ENCODE measurements at places on chromosomes 4 and X.

DNA sequence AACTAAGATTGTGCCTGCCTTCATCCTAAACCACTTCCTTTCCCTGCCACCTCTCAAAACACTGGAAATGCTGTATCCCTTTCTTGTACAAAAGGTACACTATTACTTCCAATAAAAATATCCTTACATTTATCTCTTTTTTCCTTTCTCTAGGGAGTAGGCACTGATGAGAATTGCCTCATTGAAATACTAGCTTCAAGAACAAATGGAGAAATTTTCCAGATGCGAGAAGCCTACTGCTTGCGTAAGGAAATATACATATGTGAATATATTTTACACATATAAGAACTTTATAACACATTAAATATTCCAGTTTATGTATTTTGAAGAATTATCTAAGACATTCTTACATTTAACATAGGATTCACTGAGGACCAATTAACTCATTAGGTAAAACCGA is 71.7 kb downstream of the ANXA10 start:
- no peak for DNase-seq

DNA sequence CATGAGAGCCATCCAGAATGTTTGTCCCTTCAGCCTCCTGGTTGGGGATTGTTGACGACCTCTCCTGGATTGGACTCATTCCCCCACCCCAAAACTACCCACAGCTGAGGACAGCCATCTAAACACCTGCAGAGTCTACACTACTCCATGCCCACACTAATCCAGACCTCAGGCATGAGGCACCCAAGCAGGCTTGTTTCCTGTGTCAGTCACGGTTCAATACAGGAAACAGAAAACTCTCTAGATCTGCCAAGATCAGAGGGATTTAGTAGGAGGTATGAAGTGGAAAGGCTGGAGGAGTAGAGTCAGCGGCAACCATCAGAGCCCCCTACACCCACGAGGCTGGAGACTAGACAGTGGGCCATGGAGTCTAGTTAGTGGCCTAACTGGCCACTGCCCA is 37.7 kb downstream of the HAND2 start:
- no peak for DNase-seq

DNA sequence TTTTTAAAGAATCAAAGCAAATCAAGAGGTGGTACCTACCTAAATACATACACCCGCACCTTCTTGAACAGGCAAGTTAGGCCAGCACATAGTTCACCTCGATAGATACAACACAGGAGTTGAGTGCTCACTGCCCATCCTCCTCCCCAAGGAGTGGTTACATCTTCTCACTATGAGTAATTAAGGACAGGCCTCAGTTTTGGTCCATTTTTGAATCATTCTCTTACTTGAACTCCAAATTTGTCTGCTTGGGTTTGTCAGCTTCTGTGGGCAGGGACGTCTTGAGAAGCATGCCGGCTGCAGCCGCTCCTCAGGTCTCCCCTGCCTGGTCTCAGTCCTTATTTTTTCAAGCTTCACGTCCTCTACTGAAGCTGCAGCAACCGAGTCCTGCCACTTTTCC is 190.6 kb upstream of the RBPJ start:
- DNase-seq, result no peak

DNA sequence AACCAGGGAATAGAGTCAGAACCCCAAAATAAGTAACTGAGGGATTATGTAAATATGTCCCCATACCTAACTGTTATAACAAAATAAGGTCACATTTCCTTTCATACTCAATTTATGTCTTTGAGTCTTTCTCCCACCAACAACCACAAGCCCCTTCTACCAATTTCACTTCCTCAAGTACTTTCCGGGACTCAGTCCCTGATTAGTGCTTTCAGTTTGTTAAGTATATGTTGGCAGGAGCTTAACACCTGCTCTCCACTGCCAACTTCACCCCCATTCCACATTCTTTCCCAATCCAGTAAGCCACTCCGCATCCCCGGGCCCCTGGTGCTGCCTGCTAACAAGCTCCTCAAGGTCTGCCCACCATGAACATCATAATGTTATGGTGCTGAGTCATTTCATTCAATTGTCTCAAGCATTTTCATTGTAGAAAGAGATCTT is 71.3 kb upstream of the SPRY1 start:
- no peak for DNase-seq

DNA sequence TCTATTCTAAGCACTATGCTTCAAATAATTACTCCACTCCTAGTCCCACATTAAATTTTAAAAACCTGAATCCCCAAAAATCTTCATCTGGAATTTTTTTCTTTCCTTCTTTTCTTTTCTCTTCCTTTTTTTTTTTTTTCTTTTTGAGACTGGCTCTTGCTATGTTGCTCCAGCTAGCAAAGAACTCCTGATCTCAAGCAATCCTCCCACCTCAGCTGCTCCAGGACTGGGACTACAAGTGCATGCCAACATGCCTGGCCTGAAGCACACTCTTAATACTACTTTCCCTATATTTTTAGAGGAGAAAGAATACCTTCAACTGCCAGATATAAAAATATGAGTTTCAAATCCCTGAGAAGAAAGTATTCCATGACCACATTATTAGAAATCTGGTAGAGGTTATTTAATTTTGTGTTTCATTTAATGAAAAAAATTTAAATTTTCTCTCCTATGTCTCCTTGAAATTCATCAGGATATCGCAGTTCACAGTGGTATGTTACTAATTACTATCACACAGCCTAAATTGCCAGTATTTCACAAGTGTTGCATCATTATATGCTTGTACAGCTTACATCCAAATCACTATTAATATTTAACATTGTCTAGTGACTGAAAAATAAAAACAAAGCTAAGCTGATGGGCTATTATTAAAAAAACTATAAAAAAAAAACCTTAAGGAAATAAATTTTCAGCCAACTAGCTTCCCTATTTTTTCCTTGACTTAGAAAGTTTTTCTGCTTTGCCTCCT is 227.8 kb downstream of the NAF1 start:
- no peak for DNase-seq

- DNase-seq, result no peak
These were observed 18.7 kb upstream of the ZNF157 start for GRCh38 chrX:47351706-47352105.

DNA sequence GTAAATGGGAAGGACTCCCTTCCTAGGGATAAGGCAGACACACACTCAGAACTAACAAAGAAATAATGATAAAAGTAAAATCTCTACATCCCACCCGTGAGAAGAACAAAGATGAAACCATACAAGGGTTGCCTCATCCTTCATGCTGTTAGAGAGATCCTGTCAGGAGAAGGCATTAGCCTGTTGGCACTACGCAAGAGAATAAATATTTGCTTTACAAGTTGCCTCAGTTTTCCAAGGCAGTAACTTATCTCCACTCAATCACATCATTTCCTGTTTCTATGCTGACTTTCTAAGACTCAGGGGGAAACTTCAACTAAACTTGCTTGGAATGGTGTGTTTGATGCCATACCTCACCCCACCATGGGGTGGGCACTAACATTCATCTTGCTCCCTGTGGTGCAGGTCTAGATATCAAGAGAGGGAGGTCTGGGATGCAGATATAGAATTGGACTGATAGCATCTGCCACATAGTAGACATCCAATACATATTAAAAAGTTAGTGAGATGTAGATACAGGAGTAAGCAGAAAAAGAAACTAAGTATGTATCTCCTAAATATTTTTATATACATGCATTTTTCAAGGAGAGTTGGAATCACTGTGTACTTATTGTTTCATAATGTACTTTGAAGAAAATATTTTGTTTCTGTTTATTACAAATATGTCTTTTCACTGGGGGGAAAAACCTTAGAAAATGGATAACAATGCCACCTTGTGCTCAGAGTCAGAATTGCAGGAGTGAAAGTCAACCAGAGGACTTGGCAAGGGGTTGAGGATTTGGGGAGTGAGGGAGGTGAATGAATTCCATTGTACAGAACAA is 57.2 kb upstream of the BEX4 start:
- DNase-seq, result peak; percentile 9

DNA sequence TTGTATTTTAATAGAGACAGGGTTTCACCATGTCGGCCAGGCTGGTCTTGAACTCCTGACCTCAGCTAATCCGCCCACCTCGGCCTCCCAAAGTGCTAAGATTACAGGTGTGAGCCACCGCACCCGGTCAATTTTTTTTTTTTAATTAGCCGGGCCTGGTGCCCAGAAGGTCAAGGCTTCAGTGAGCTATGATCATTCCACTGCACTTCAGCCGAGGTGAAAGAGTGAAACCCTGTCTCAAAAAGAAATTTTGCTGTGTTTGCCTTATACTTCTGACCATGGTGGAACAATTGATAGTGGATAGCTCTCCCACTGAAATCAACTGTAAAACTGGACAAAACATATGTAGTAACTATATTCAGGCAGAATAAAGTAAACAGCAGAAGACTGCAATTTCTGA is 24.0 kb upstream of the SMIM14 start:
- DNase-seq, result no peak

Data from NCI-H510A treated with DMSO at 0.1 percent for 48 hours (cell line).